Activated CD4-positive, alpha-beta memory T cell treated with anti-CD3 and anti-CD28 coated beads, Interleukin-2, amount 10 ng/mL, durations not matched to agents 7 days and 5 days (primary cell): ENCODE measurements at places on chromosomes 2 and 18. TPM values are rescaled to one million over a fixed set of nuclear protein-coding genes. Genes with fewer than 3 reads are reported as not detected.

DNA sequence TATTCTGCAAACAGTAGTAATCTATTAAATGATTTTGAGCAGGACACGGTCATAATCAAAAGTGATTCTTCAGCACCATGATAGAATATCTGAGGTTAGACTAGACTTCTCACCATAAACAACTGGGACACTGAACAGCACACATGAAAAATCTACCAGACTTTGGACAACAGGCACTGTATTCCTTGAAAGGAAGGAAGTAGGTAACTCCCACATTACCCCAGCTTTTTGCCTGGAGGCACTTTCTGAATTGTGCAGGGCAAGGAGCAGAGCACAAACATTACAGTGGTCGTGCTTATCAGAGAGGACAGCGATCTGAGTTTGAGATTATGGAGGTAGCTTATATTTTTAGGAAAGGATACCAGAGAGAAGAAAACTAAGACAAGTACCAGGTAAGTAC, 25.3 kb upstream of the IL1RL1 start:
- H3K4me1 ChIP-seq, result peaks cover 10% of the 10 kb centered on the region
- H3K27ac ChIP-seq, result no peak overlapping the region
- no peak overlapping the region for H3K4me3 ChIP-seq
- H3K27me3 ChIP-seq, result peaks cover 7% of the 10 kb centered on the region
- no peak for DNase-seq
- no peaks in the 10 kb centered on the region for H3K36me3 ChIP-seq

DNA sequence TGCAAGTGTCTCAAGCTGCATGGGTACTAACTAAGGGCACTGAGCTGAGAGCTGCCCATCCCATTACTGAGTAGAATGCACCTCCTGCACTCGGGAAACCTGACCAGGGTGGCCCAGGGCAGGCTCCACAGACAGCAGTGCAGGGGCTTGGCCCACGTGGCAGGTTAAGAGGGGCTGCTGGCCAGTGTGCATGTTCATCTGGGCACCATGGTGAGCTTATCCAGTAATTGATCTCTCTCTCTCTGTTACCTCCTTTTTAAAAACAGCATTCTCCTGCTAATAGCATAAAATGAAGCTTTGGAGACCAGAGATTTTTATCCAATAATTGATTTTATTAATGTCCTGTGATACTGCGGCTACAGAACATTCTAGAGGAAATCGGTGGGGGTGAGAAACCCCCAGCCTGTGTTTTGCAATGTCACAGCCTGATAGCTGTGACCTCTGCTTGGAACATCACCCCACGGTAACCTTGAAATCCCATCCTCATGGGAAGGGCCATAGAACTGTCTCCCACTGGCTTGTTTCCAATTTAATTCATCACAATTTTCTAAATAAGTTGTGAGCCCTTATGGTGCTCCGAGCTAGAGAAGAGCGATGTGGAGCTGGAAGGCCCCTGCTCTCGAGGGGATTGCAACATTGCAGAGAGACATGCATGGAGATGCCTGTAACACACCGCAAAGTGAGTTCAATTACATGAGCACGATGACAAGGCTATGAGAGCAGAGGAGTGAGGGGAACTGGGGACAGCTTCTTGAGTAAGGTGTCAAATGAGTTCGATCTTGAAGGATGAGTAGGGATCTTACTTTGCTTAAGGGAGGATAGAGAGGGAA, 143.8 kb downstream of the GALNT14 start:
- no peak overlapping the region for H3K27ac ChIP-seq
- no peak for DNase-seq
- no peak overlapping the region for H3K4me3 ChIP-seq
- H3K36me3 ChIP-seq, result no peaks in the 10 kb centered on the region
- peaks cover 4% of the 10 kb centered on the region for H3K27me3 ChIP-seq

GRCh38 chr2:31324016-31324633, 90.2 kb downstream of the EHD3 start:
- no peak for DNase-seq
- peak overlapping the region; percentile 67 for H3K27ac ChIP-seq
- H3K36me3 ChIP-seq, result no peaks in the 10 kb centered on the region
- peak overlapping the region; percentile 54 for H3K4me3 ChIP-seq
- H3K27me3 ChIP-seq, result no peaks in the 10 kb centered on the region
- H3K4me1 ChIP-seq, result peaks cover 45% of the 10 kb centered on the region

The RAPGEF4 gene
- total RNA-seq, result 0.23 TPM

- H3K27me3 ChIP-seq, result no peaks in the 10 kb centered on the region
- no peaks in the 10 kb centered on the region for H3K4me1 ChIP-seq
- no peak overlapping the region for H3K4me3 ChIP-seq
- DNase-seq, result no peak
- H3K27ac ChIP-seq, result no peak overlapping the region
These were observed 124.0 kb downstream of the GULP1 start for GRCh38 chr2:188415754-188416083.

- no peak overlapping the region for H3K27ac ChIP-seq
- H3K4me1 ChIP-seq, result peaks cover 12% of the 10 kb centered on the region
- H3K36me3 ChIP-seq, result no peaks in the 10 kb centered on the region
- DNase-seq, result peak; percentile 29
These were observed 12.8 kb upstream of the ALPP start for GRCh38 chr2:232365621-232366321.

- H3K4me3 ChIP-seq, result no peak overlapping the region
- no peak overlapping the region for H3K27ac ChIP-seq
- peaks cover 7% of the 10 kb centered on the region for H3K27me3 ChIP-seq
- no peaks in the 10 kb centered on the region for H3K36me3 ChIP-seq
- no peak for DNase-seq
- no peaks in the 10 kb centered on the region for H3K4me1 ChIP-seq
These were observed 220.4 kb upstream of the MEX3C start for GRCh38 chr18:51417643-51418483.

The IL1A gene
- total RNA-seq, result 4.8 TPM

The CFAP65 gene
- total RNA-seq, result not detected

DNA sequence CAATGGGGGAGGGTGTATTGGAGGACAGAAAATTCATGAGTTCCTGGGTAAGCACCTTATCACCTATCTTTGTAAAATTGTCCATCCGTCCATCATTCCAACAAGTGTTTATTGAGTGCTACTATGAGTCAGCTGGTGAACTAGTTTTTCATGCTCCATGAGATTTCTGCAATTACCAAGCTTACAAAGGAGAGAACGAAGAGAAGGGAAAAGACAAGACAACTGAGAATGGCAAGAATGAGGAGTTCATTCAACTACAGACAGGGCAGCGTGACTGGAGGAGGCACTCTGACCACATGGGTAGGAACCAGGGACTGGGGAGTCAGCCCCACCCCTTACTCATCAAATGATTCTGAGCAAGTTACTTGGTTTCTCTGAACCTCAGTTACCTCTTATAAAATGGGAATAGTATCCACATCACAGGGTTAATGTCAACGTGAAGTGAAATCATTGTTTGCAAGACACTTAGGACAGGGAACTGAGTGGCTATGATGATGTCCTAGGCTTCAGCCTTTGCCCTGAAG, 18.6 kb upstream of the TXNDC2 start:
- peaks cover 45% of the 10 kb centered on the region for H3K4me1 ChIP-seq
- DNase-seq, result no peak
- no peak overlapping the region for H3K27ac ChIP-seq
- peaks cover 3% of the 10 kb centered on the region for H3K27me3 ChIP-seq

- no peak overlapping the region for H3K4me3 ChIP-seq
- no peaks in the 10 kb centered on the region for H3K4me1 ChIP-seq
- H3K27me3 ChIP-seq, result no peaks in the 10 kb centered on the region
- no peaks in the 10 kb centered on the region for H3K36me3 ChIP-seq
These were observed 1074.2 kb upstream of the ZEB2 start for GRCh38 chr2:145593991-145594614.

GRCh38 chr2:133523406-133523805, 44.9 kb downstream of the NCKAP5 start:
- H3K36me3 ChIP-seq, result no peaks in the 10 kb centered on the region
- H3K4me1 ChIP-seq, result no peaks in the 10 kb centered on the region
- no peaks in the 10 kb centered on the region for H3K27me3 ChIP-seq
- no peak overlapping the region for H3K4me3 ChIP-seq

- H3K4me3 ChIP-seq, result no peak overlapping the region
- no peaks in the 10 kb centered on the region for H3K36me3 ChIP-seq
- no peaks in the 10 kb centered on the region for H3K4me1 ChIP-seq
- DNase-seq, result no peak
These were observed 114.0 kb upstream of the SLC35G4 start for GRCh38 chr18:11495441-11495840.

- H3K27me3 ChIP-seq, result no peaks in the 10 kb centered on the region
- no peak overlapping the region for H3K4me3 ChIP-seq
- DNase-seq, result no peak
- H3K36me3 ChIP-seq, result no peaks in the 10 kb centered on the region
- H3K27ac ChIP-seq, result no peak overlapping the region
These were observed 150.4 kb downstream of the ZFP36L2 start for GRCh38 chr2:43075811-43076585.

The RAB17 gene
- not detected for total RNA-seq

- DNase-seq, result no peak
- H3K27ac ChIP-seq, result no peak overlapping the region
- no peak overlapping the region for H3K4me3 ChIP-seq
- H3K36me3 ChIP-seq, result no peaks in the 10 kb centered on the region
- no peaks in the 10 kb centered on the region for H3K27me3 ChIP-seq
- no peaks in the 10 kb centered on the region for H3K4me1 ChIP-seq
These were observed 2.6 kb downstream of the PROM2 start for GRCh38 chr2:95276888-95277245.

DNA sequence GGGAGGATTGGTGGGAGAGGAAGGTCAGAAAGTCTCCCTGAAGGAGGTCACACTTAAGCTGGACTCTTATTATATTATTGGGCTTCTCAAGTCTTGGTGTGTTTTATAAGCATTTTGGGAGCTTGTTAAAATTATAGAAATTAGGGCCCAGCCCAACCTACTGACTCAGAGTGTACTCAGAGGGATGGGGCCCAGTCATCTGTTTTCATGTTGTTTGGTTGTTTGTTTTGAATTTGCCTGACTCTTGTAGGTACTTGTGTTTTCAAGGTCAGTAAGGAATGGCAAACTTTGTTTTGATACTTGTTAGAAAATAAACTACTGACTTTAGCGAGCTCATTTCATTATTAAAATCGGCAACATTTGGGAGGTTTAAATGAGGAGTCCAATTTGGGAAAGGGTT, 152.0 kb downstream of the INSIG2 start:
- no peak overlapping the region for H3K27ac ChIP-seq
- peaks cover 14% of the 10 kb centered on the region for H3K27me3 ChIP-seq
- no peak for DNase-seq
- no peaks in the 10 kb centered on the region for H3K4me1 ChIP-seq
- H3K4me3 ChIP-seq, result no peak overlapping the region

GRCh38 chr2:234596696-234597575, 100.1 kb upstream of the ARL4C start:
- no peaks in the 10 kb centered on the region for H3K4me1 ChIP-seq
- no peak overlapping the region for H3K4me3 ChIP-seq
- no peaks in the 10 kb centered on the region for H3K36me3 ChIP-seq
- H3K27me3 ChIP-seq, result peaks cover 8% of the 10 kb centered on the region
- DNase-seq, result no peak

- no peaks in the 10 kb centered on the region for H3K4me1 ChIP-seq
- no peak for DNase-seq
- no peak overlapping the region for H3K27ac ChIP-seq
- H3K36me3 ChIP-seq, result no peaks in the 10 kb centered on the region
- H3K27me3 ChIP-seq, result no peaks in the 10 kb centered on the region
These were observed 404.3 kb downstream of the PID1 start for GRCh38 chr2:228866781-228867180.

The C1QL2 gene
- not detected for total RNA-seq

The MPP4 gene
- total RNA-seq, result not detected
